ENCODE measurements at places on chromosomes 3 and 15.

GRCh38 chr3:127026661-127027060 lies 43.7 kb downstream of the PLXNA1 start:
- no peaks in the 10 kb centered on the region for H3K27me3 ChIP-seq
- DNase-seq = no peak
- H3K4me3 ChIP-seq = no peak overlapping the region
- H3K36me3 ChIP-seq = peaks cover 58% of the 10 kb centered on the region
- no peak overlapping the region for H3K27ac ChIP-seq

- H3K36me3 ChIP-seq = no peaks in the 10 kb centered on the region
- no peaks in the 10 kb centered on the region for H3K27me3 ChIP-seq
These were observed 48.4 kb downstream of the SGO1 start for GRCh38 chr3:20137647-20138046.

DNA sequence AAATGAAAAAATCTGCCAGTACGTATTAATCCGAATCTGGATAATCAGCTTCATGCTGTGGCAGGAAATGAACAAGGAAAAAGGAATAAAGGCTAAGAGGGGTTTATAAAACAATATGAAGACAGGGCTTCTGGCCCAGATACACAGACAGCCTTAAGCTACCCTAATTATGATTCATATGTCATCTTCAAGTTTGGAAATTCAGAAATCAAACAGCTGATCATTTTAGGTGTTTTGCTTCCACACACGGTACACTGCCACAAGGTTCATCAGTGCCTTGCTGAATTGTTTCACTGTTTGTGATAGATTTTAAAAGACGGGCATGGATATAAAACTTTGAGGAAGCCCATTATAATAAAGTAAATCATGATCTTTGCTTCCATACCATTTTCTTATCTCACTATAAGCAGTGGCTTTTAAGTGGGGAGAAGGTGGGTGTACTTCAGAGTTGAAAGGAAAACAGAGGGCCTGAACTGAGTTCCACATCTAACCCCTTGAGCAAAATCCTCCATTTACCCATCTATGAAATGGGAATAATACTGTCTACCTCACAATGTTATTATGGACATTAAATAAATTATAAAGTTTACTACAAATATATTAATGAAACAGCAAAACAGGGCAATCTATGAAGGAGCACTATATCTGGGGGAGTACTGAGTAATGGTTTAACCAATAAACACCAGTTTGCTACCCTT lies 15.7 kb downstream of the GTPBP8 start:
- no peak overlapping the region for H3K27ac ChIP-seq
- H3K4me1 ChIP-seq = no peaks in the 10 kb centered on the region
- no peaks in the 10 kb centered on the region for H3K27me3 ChIP-seq
- peaks cover 13% of the 10 kb centered on the region for H3K36me3 ChIP-seq
- no peak for DNase-seq

DNA sequence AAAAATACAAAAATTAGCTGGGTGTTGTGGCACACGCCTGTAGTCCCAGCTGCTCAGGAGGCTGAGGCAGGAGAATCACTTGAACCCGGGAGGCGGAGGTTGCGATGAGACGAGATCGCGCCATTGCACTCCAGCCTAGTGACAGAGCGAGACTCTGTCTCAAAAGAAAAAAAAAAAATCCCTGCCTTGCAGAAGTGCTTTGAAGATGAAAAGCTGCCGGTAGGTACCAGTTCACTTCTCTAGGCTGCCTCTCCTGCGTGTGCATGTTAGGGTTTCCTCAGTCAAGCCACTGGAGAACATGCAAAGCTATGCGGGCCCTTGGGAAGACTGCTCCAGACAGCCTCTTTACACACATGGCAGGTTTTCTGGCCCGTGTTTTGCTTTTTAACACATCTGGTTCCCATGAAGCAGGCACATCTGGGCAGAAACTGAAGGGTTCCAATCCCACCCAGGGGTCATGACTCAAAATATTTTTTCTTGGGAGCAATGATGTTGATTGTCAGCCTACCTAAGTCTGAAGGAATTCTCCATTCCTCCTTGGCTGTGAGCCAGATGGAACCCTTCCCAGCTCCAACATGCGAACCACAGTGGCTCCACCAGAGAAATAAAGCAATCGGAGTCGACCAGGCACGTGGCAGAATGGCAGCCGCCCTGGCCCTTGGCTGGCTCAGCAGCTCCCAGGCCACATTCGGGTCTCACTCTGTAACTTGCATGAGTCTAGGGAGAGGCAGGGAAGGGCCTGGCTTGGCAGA lies 29.6 kb downstream of the MGLL start:
- H3K36me3 ChIP-seq = no peaks in the 10 kb centered on the region
- DNase-seq = no peak
- no peak overlapping the region for H3K4me3 ChIP-seq
- no peak overlapping the region for H3K27ac ChIP-seq
- H3K4me1 ChIP-seq = peaks cover 32% of the 10 kb centered on the region

- no peak for DNase-seq
- no peak overlapping the region for H3K4me3 ChIP-seq
- H3K36me3 ChIP-seq = no peaks in the 10 kb centered on the region
- no peaks in the 10 kb centered on the region for H3K4me1 ChIP-seq
- no peak overlapping the region for H3K27ac ChIP-seq
- no peaks in the 10 kb centered on the region for H3K27me3 ChIP-seq
These were observed 359.6 kb upstream of the NECTIN3 start for GRCh38 chr3:110711851-110712516.

DNA sequence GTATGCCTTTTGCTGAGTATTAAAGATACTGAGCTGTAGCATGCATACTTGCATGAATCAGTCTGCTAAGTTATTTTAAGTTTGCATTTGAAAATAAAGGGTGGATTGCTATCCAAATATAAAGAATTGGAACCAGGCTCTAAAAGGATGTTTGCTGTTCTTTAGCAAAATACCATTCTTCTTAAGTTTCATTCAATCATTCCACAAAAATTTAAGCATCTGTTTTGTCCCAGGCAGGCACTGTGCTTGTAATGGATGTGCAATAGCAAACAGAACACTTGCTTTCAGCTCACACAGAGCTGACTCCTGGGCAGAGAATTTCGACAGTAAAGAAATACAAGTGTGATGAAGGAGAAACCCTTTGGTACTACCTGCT lies 151.1 kb downstream of the PGPEP1L start:
- no peaks in the 10 kb centered on the region for H3K27me3 ChIP-seq
- no peak for DNase-seq
- no peak overlapping the region for H3K4me3 ChIP-seq
- H3K27ac ChIP-seq = no peak overlapping the region
- H3K36me3 ChIP-seq = no peaks in the 10 kb centered on the region

GRCh38 chr15:31557899-31558298 lies 231.3 kb downstream of the KLF13 start:
- no peaks in the 10 kb centered on the region for H3K36me3 ChIP-seq
- H3K27me3 ChIP-seq = no peaks in the 10 kb centered on the region
- peaks cover 18% of the 10 kb centered on the region for H3K4me1 ChIP-seq
- no peak for DNase-seq

DNA sequence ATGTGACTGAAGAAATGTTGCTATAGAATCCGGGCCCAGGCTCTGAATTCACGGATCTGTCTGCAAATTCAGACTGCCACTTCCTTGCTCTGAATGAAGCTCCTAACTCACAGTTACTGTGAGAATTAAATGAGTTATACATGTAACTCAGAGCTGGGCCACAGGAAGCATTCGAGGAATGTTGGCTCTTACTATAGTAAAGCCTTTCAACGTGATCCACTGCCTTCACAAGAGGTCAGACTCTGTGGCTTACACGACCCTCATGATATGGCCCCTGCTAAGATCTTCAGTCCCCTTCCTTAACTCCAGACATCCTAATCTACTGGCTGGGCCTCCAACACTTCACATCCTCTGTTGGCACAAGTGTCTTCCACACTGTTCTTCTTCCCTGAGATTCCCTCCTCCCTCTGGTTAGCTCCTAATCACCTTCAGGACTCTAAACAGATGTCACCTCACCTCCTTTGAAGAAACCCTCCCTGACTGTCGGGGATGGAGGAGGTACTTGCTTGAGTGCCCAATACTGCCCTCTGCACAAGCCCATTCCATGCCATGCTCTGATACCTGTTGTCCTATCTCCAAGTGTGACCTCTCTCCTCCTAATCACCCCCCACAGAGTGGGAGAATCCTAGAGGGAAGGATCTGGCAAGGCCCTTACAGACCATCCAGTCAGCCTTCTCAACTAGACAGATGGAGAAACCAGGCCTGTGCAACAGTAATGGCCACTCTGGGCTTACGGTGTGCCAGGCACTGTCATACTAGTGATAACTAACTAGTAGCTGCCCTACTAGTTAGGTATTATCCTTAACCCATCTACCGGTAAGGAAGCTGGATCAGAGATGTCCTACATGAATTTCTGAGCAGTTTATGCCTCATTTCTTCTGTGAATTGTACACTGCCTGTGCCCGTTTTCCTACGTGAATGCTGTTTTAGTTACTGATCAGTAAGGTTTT lies 1.3 kb downstream of the ACTR8 start:
- H3K4me3 ChIP-seq = peak overlapping the region; percentile 85
- no peak for DNase-seq
- H3K4me1 ChIP-seq = peaks cover 7% of the 10 kb centered on the region
- peak overlapping the region; percentile 50 for H3K27ac ChIP-seq

DNA sequence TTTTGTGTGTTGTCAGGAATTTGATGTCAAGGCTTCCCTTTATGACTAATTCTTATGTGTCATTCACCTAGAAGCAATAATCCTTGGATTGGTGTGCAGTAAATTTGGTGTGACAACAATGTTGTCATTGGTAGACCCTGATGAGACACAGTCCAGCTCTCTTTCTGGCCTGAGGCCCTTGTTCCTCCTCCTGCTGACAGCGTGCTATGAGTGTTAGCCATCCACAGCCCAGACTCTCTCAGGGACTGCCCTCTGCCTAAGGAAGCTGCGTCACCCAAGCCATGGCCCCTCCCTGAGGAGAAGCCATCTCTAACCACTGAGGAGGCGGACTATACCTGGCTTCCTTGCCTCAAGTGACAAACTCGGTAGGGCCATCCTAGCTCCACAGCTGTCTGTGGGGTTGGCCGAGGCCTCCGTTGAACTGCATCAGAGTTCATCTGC lies 13.3 kb upstream of the TM4SF1 start:
- DNase-seq = no peak
- peaks cover 47% of the 10 kb centered on the region for H3K4me1 ChIP-seq
- H3K27me3 ChIP-seq = no peaks in the 10 kb centered on the region
- H3K27ac ChIP-seq = peak overlapping the region; percentile 55

GRCh38 chr15:91104111-91104510 lies 4.1 kb downstream of the SV2B start:
- H3K36me3 ChIP-seq = no peaks in the 10 kb centered on the region
- peaks cover 10% of the 10 kb centered on the region for H3K4me1 ChIP-seq
- DNase-seq = no peak

DNA sequence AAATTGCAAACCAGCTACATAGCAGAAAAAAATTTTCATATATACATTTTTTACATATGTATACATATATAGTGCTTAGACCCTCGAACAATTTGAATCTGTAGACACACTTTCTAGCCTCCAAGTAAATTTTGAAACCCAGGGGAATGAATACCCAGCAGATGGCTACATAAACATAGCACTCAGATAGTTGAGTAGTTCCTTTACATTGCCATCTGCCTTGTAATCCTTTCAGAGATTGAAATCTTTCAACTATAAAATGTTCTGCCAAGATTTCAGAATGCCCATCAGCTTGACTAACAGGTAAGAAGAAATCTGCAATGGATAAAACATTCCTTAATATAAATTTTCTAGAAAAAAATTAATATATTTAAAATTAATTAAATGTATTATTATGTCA lies 1333.5 kb upstream of the CADM2 start:
- H3K27me3 ChIP-seq = no peaks in the 10 kb centered on the region
- DNase-seq = no peak
- H3K27ac ChIP-seq = no peak overlapping the region
- no peaks in the 10 kb centered on the region for H3K36me3 ChIP-seq
- no peak overlapping the region for H3K4me3 ChIP-seq

DNA sequence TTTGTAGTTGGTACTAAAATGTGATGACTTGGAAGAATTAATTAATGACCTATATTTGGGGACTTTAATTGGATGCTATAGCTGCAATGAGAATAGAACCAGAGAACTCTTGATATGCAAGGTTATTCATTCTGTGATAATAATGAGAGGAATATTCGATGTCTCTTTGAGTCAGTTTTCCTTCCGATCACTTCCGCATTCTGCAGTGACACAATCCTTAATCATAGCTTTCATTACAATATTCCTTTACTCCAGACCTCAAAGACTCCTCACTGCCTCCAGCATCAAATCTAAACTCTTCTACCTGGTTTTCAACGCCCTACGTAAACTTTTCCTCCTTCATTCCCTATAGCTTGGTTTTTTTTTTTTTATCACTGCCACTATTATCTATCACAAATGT lies 21.6 kb downstream of the B3GNT5 start:
- H3K27ac ChIP-seq = peak overlapping the region; percentile 68
- no peak for DNase-seq
- peaks cover 16% of the 10 kb centered on the region for H3K36me3 ChIP-seq

DNA sequence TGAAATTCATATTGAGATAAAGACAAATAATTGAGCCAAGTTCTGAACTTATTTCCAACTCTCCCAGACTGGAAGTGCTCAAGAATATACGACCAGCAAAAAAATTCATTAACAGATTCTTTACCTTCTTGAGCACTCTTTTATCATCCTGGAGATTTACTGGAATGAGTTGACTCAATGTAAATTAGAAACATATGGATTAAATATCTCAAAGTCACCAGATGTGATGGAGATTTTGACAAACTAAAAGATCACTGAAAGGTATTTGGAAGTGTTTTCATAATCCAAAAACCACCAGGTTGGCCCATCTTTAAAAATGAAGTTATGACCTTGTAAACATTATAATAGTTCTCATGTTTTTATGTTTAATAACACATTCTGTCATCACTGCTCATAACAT lies 433.2 kb upstream of the RASGRP1 start:
- H3K4me1 ChIP-seq = peaks cover 25% of the 10 kb centered on the region
- no peak overlapping the region for H3K27ac ChIP-seq
- H3K27me3 ChIP-seq = no peaks in the 10 kb centered on the region

DNA sequence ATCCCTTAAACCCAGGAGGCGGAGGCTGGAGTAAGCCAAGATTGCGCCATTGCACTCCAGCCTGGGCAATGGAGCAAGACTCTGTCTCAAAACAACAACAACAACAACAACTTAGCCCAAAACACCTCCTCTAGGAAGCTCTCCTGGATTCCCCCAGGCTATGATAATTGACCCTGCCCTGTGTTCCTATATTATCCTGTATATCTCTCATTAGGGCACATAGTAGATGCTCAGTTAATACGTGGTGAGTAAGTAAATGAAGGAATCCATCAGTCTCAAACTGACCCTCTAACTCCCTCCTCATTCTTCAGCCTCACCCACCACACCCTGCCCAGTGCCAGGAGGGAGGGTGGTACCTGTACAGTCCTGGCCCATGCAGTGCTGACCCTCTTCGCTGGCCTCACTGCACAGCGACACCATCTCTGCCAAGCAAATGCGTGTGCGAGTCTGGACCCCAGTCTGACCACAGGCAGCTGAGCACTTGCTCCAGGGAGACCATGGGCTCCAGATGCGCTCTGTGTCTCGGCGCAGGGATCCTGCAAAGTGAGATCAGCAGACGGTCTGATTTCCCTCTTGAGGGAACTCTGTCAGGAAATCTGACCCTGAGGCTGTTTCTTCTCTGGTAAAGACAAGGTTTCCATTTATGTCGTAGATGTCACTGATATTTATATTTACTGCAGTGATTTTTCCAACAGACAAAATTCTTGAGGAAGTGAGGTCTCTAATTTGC lies 6.2 kb downstream of the CILP start:
- no peaks in the 10 kb centered on the region for H3K4me1 ChIP-seq
- H3K36me3 ChIP-seq = no peaks in the 10 kb centered on the region
- no peaks in the 10 kb centered on the region for H3K27me3 ChIP-seq
- no peak overlapping the region for H3K27ac ChIP-seq
- H3K4me3 ChIP-seq = no peak overlapping the region
